ENCODE measurements at places on chromosomes 7 and 10. TPM values are rescaled to one million over a fixed set of nuclear protein-coding genes. Genes with fewer than 3 reads are reported as not detected.

DNA sequence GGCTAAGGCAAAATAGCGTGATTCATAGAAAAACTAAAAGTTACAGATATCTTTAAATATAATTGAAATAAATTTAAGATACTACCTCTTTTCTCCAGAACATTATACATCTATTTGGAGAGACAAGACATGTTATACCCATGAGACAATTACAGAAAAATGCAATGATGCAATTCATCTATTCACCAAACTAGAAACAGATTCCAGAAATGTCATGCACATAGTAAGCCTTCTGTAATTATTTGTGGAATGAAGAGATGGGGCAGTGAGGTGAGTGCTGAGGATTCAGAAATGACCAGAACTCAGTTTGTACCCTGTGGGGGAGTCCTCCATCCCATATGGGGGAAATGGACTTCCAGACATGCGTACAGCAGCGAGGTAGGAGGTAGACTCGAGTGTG lies 99.4 kb downstream of the MKX start:
- DNase-seq = no peak

Gene MRLN
- total RNA-seq = not detected

Gene CYP3A7
- total RNA-seq = not detected

GRCh38 chr7:77427996-77428603 lies 12.0 kb upstream of the GSAP start:
- DNase-seq = no peak

DNA sequence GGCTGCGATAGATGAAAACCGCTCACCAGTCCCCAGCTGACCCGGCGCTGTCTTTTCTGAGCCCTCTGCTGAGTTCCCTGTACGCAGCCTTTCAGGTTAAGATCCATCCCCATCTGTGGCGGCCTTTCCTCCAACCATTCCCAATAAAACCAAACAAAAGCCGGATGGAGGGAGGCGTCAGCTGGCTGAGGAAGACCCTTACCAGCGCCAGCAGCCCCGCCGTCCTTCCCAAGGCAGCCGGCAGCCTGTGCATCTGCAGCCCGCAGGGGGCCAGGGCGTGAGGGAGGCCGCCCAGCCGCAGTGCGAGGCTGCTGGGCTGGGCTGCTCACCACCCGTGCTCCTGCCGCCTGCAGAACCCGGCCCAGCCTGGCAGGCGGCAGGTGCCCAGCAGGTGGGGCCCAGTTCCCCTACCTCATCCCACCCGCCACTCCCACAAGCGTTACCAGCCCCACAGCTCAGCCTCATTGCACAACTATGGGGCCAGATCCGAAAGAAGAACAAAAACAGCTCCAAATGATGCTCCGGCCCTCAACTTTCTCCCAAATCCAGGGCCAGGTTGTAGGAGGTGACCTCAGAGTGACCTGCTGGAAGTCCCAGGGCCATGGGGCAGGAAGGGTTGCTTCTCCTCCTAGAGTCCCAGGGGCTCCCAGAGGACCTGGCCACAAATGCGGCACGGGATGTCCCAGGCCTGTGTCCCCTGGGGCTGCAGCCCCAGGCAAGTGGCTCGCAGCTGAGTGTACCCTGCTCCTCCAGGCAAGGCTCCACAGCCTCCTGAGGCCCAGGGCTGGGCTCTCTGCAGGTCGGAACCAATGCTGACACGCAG lies 23.8 kb downstream of the PAPOLB start:
- DNase-seq = no peak

- DNase-seq = no peak
Observed at GRCh38 chr7:92412745-92413144, 34.5 kb upstream of the GATAD1 start.

Gene TET1
- total RNA-seq = 3.1 TPM

- DNase-seq = no peak
Observed at GRCh38 chr7:114822844-114823243, 99.0 kb upstream of the MDFIC start.

DNA sequence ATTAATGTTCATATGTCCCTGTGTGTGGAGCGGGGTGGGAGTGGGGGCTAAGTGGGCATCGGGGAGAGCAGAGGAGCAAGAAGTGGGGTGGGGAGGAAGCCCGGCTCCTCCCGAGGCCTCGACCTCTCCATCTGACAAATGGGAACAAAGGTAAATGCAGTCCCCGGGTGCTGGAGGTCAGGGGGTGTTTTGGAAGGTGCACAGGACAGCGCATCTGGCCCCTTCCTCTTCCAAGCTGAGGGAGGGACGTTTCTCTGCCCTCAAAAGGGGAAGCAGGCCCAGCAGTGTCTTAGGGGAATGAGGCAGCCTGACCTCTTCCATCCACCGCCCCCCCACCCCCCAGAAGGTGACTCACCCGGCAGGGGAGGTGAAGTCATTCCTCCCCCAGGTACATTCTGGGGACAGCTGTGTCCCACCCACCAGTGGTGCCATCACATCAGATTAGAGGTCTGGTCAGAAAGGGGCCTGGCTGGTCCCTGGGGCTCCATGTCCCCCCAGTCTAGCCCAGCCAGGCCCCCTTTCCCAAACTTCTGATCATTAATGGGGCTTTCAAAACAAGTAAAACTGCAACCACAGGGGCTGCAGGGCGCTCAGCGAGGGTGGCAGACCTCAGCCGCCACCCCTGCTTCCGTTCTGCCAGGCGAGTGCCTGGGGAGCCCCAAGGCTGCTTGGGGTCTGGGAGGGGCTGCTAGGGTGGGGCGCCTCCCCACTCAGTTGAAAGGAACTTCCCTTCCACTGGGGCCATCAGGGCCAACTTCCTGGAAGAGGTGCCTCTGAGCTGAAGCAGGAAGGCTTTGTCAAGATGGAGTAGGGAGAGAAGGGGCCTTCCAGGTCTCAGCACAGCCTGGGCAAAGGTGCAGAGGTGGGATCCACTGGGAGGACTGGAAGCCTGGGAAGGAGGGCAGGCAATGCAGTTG lies 10.8 kb downstream of the LFNG start:
- DNase-seq = no peak

- no peak for DNase-seq
Observed at GRCh38 chr10:20714518-20714917, 182.6 kb downstream of the NEBL start.

Gene IPMK
- total RNA-seq = 6.3 TPM

- DNase-seq = no peak
Observed at GRCh38 chr10:62046522-62047227, 145.2 kb downstream of the ARID5B start.

- no peak for DNase-seq
Observed at GRCh38 chr10:43162604-43163003, 24.4 kb downstream of the CSGALNACT2 start.

DNA sequence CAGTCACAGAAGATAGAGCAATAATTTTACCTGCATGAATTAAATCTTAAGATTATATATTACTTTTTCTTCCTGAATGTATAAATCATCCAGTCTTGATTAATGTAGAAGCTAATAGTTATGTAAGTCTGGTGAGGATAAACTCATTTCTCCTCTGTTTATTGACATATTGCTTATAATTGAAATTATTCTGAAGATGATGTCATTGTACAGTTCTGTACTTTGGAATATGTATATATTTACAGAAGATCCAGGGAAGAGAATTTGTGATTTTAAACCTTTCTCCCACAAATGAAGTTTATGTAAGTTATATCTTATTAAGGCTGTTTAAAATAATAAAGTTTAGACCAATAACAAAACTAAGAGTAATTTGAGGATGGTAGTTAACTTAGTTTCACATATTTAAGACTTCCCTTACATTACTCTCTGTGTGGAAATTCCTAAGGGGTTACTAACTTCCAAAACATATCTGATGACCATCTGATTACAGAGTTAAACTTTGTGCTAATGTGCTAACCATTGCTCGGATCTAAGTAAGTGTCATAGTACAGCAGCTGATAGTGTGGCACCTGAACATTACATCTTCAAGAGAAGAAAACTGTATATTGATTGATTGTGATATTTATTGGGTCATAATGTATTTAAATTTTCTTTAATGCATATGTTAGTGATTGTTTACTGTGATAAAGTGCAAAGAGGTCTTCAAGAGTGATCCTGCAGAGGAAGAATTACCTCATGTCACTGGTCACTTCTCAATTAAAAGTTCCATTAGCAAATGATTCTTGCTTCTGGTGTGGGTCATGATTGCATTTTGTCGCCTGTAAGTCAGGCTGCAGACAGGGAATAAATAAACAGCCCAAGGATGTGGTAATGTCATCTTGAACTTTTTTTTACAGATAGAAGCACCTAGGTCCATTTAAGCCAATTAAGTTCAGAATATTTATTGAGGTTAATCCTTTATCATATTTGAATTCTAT lies 96.9 kb downstream of the UBE3C start:
- DNase-seq = no peak

Gene GRB10
- 71.4 TPM for total RNA-seq

DNA sequence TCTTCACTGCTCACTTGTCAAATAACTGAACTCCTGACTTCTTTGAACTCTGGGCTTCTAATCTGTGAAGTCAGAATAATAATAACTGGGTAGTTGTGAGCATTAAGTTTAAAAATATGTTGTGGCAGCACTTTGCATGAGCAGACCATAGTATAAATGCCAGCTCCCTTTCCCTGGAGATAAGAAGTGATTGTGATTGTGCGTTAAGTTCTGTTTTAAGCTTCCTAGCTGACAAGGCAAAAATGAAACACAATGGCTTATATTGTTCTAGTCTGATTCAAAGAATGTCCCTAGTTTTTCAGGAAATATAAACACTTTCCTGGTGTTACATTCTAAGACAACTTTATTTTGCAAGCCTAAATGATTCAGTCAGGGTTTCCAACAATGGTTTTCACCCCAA lies 61.8 kb downstream of the PTPRE start:
- no peak for DNase-seq

Gene BLNK
- 4.3 TPM for total RNA-seq

GRCh38 chr10:110512461-110513187 lies 14.9 kb downstream of the DUSP5 start:
- peak; percentile 58 for DNase-seq

DNA sequence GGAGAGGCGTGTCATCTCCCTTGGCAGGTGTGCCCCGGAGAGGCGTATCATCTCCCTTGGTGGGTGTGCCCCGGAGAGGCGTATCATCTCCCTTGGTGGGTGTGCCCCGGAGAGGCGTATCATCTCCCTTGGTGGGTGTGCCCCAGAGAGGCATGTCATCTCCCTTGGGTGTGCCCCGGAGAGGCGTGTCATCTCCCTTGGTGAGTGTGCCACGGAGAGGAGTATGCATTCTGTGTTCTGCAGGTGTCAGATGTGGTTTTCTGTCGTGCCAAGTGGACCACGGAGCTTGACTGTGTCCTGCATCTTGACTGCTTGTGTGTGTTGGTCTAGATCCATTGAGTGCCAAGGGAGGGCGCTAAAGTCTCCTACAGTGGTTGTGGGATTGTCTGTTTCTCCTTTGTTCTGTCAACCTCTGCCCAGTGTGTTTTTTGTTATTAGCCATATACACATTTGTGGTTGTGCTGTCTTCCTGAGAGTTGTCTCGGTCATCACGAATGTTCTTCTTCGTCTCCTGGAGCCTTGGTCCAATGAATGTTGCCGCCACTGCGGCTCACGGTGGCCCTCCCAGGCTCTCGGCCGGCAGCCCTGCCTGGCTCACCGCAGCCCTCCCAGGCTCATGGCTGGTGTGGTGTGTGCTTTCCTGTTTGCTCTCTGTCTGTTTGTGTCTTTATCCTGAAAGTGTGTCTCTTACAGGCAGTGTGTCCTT lies 96.8 kb downstream of the INPP5A start:
- DNase-seq = no peak

Gene C10orf105
- total RNA-seq = 0.38 TPM

Gene ARHGEF5
- 21.3 TPM for total RNA-seq

- no peak for DNase-seq
Observed at GRCh38 chr10:52268790-52269189, 45.3 kb upstream of the DKK1 start.

GRCh38 chr7:12235970-12236369 lies 24.9 kb downstream of the TMEM106B start:
- no peak for DNase-seq

GRCh38 chr7:142969183-142969582 lies 7.0 kb upstream of the KEL start:
- DNase-seq = no peak

GRCh38 chr7:47128700-47129099 lies 453.2 kb downstream of the TNS3 start:
- DNase-seq = no peak

- no peak for DNase-seq
Observed at GRCh38 chr10:12388671-12389070, 39.3 kb downstream of the CAMK1D start.

- no peak for DNase-seq
Observed at GRCh38 chr7:1526271-1526754, 4.2 kb upstream of the MAFK start.

Gene PPIA
- 1,801 TPM for total RNA-seq

Gene TBXAS1
- total RNA-seq = 22.2 TPM

- DNase-seq = no peak
Observed at GRCh38 chr7:132430861-132431822, 145.1 kb downstream of the PLXNA4 start.

Gene HTR7
- 2.0 TPM for total RNA-seq

GRCh38 chr7:5218564-5219360 lies 28.7 kb downstream of the WIPI2 start:
- no peak for DNase-seq

Gene NHLRC2
- total RNA-seq = 117 TPM

Gene YAE1
- total RNA-seq = 16.2 TPM

All from omental fat pad (tissue), 4 donors.